Activated naive CD8-positive, alpha-beta T cell treated with anti-CD3 and anti-CD28 coated beads, Interleukin-2, amount 10 ng/mL, durations not matched to agents 7 days and 5 days (primary cell): ENCODE measurements at places on chromosomes 11 and 22. TPM values are rescaled to one million over a fixed set of nuclear protein-coding genes. Genes with fewer than 3 reads are reported as not detected.

CCDC81 gene
- total RNA-seq, result 0.43 TPM

UBQLN3 gene
- total RNA-seq, result not detected

PRR33 gene
- not detected for total RNA-seq

SPA17 gene
- total RNA-seq, result 3.0 TPM

C11orf87 gene
- total RNA-seq, result not detected

CACNA1I gene
- total RNA-seq, result 17.3 TPM

GGTLC2 gene
- not detected for total RNA-seq

LRRC56 gene
- total RNA-seq, result 4.7 TPM

SERPIND1 gene
- total RNA-seq, result not detected

SLC22A6 gene
- not detected for total RNA-seq

TMEM191C gene
- total RNA-seq, result 5.1 TPM

RAG1 gene
- 0.14 TPM for total RNA-seq
